Left lobe of liver (tissue), 2 donors: ENCODE measurements at places on chromosomes 1 and 21. TPM values are rescaled to one million over a fixed set of nuclear protein-coding genes. Genes with fewer than 3 reads are reported as not detected.

GRCh38 chr1:3352299-3352951 lies 102.0 kb upstream of the ARHGEF16 start:
- no peak for DNase-seq

DNA sequence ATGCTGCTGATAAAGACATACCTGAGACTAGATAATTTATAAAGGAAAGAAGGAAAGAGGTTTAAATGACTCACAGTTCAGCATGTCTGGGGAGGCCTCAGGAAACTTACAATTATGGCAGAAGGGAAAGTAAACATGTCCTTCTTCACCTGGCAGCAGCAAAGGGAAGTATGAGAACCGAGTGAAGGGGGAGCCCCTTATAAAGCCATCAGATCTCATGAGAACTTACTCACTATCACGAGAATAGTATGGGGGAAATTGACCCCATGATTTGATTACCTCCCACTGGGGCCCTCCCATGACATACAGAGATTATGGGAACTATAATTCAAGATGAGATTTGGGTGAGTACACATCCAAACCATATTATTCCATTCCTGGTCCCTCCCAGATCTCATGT lies 154.4 kb downstream of the FASLG start:
- DNase-seq = no peak

ZNF326 gene
- 11.2 TPM for total RNA-seq

DNA sequence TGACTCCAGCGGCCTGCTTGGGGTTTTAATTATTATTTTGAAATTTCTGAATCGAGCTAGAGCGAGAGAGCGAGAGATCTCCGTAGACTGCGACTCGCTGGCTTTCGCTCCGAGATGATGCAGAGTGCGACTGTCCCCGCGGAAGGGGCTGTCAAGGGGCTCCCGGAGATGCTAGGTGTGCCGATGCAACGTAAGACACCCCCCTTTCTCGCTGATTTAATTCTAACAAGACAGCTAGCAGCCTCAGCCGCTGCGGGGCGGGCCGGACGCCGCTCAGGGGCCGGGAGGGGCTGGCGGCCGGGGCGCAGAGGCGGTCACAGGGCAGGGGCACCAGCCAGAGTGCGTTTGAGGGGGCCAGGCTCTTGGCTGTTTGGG lies 339 bp downstream of the LHX4 start:
- no peak for DNase-seq

C1QC gene
- 76.0 TPM for total RNA-seq
